ENCODE measurements at places on chromosomes 7 and 10.
A peak's percentile ranks its signal among the peaks of the same experiment; 100 is the strongest.

DNA sequence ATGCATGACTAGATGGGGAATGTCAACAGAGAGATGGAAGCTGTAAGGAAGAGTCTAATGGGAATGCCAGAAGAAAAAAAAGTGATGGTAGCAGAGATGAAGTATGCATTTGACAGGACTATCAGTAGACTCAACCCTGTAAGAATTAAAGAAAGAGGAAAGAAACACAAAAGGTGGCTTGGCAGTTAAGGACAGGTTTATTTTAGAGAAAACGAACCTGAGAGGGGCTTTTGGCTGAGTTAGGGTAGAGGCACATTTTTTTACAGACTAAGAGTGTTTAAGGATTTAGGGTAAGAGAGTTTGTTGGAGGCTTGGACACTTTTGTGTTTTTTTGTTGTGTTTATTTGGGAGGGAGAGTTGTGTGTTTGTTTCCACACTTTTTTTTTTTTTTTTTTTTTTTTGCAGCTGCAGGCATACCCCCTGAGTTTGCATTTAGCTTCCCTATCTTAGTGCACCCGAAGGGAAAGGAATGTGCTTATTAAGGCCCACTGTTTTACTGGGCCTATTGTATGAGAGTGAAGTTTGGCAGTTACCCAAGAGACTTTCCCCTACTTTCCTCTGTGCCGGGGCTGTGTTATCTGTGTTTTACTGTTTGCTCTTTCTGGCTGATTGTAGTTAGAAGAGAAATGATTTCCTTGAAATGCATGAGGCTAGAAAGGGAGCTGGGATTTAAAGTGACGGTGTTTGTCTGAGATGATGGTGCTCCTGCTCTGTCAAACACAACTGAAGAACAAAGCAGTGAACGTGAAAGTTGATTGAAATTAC, 32.0 kb downstream of the NPVF start:
- DNase-seq = no peak

DNA sequence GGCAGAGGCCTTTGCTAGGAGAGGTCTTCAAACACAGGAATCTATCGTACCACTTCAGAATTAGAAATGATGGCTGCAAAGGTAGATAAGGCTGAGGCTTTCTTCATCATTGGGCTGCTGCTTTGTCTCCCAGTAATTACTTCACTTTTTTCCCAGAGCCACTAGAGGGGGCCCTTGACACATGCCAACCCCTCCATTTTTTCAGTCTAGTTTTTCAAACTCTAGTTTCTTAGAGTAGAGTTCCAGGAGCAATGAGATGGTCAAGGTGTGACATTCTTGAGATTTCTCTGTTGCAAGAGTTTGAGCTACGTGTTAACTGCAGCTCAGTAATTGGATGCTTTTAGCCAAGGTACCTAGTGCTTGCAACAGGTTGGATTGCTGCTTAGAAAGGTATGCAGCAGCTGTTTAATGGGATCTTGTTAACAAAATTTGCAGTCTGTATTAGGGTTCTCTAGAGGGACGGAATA, 33.8 kb upstream of the RBM20 start:
- peak; percentile 64 for DNase-seq

DNA sequence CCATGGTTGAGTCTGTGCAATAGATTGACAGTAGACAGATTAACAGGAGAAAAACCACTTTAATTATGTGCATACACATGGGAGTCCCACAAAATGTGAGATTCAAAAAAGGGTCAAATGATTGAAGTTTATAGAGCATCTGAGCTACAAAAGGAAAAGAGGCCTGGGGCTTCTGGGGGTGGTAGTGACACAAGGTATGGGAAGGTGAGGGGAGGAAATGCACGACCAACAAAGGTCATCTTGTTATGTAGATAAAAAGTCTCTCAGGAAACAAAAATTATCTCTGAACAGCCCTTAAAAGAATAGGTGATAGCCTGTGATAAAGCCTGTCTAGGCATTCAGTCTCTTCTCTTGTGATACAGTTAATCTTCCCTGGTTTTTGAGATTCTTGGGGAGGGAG, 141.7 kb downstream of the SEC23IP start:
- no peak for DNase-seq

DNA sequence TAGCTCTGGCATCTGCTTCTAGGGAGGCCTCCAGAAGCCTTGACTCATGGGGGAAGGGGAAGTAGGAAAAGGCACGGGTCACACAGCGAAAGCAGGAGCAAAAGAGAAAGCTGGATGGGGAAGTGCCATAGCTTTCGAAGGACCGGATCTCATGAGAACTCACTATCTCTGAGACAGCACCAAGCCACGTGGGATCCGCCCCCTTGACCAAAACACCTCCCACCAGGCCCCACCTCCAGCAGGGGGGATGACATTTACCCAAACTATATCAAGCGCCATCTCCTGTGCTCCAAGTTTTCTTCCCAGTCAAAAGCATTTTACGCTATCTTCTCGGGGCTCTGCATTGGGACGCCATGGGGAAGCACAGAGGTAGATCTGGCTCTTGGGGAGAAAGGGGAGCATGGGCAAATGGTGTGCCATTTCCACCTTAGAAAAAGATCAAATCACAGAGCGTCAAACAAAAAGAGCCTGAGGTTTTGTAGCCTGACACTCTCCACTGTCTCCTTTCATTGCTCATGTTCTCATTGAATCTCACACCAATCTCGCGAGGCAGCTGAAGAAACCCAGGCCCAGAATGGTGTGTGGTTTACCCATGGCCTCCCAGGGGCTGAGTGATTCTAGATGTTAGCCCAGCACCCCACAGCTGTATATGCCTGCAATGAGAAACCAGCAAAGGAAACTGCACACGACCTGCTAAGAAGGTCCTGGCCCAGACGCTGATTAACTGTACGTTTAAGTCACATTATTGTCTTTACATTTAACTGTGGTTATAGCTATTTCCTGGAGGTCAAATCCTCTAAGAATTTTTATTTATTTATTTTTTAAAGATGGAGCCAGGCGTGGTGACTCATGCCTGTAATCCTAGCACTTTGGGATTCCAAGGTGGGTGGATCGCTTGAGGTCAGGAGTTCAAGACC, 8.1 kb upstream of the OLAH start:
- DNase-seq = no peak

DNA sequence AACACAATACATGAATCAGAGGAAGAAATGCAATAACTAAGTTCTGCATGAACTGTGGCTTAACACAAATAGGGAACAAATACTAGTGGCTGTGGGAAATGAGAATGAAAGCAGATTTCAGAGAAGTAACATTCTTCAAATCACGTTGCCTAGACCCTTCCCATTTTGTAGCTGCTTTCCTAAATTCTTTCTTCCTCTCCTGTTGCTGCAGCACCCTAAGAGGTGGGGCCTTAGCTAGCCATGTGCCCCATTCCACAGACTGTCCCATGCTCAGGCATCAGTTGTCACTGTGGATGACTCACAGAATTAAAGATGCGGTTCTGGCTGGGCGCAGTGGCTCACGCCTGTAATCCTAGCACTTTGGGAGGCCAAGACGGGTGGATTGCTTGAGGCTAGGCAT, 704.7 kb upstream of the C7orf33 start:
- DNase-seq = no peak

DNA sequence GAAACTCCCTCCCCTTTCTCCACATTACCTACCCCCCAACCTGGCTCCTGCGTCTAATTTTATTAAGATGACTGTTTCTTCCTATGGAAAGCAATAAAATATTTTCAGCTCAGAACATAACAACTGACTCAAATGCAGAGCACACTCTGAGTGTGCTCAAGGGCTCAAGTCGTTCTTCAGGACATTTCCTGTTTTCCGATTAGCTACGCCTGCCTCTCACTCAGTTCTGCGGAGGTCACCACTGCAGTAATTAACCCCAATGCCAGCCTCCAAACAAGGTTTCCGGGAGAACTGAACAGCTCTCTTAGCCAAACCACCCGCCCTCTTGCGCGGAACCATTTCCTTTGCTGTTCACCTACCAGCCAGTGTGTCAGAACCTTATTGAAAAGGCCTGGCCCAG, 19.3 kb downstream of the MYOF start:
- peak; percentile 17 for DNase-seq

DNA sequence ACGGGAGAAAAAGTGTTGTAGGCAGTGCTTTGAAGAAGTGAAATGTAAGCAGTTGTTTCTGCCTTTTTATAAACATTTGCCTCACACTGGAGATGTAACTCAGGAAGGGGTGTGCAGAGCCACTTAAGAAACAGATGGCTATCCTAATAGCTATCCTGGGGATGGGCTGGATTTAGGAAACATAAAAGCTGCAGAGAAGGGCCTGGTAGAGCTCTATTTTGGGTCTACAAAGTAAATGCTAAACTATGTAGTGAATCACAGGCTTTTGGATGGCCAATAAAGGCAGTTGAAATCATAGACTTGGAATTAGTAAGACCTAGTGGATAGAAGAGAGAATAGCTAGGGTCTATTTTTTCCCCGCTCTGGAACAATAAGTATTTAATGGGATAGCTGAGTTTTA, 79.9 kb upstream of the AGR3 start:
- DNase-seq = no peak

- DNase-seq = no peak
Observed at GRCh38 chr10:49357910-49358309, 38.0 kb downstream of the DRGX start.
